ENCODE measurements at places on chromosomes 6 and 20.

DNA sequence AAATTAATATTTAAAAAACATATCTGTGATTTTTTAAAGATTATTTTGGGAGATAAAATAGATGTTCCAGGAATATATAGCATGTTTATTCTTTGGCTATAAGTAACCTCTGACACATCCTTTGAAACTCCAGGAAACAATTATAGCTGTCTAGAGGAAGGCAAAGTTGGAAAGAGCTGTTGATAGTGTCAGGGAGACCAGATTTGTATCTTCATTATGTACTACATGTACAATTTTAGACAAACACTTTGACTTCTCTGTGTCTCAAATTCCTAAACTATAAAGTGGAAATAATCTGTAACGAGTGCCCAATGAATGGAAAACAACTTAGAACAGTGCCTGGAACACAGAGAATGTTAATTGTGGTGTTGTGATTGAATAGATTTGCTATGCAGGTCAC lies 25.6 kb upstream of the ADGRG6 start:
- no peak for DNase-seq

GRCh38 chr20:4767084-4767483 lies 45.4 kb downstream of the PRND start:
- DNase-seq = no peak

- DNase-seq = no peak
These were observed 445.5 kb downstream of the PREX1 start for GRCh38 chr20:48382304-48382703.

- no peak for DNase-seq
These were observed 61.4 kb upstream of the TNFAIP3 start for GRCh38 chr6:137805622-137806021.

- DNase-seq = no peak
These were observed 222.6 kb upstream of the TAB2 start for GRCh38 chr6:149094934-149095351.

DNA sequence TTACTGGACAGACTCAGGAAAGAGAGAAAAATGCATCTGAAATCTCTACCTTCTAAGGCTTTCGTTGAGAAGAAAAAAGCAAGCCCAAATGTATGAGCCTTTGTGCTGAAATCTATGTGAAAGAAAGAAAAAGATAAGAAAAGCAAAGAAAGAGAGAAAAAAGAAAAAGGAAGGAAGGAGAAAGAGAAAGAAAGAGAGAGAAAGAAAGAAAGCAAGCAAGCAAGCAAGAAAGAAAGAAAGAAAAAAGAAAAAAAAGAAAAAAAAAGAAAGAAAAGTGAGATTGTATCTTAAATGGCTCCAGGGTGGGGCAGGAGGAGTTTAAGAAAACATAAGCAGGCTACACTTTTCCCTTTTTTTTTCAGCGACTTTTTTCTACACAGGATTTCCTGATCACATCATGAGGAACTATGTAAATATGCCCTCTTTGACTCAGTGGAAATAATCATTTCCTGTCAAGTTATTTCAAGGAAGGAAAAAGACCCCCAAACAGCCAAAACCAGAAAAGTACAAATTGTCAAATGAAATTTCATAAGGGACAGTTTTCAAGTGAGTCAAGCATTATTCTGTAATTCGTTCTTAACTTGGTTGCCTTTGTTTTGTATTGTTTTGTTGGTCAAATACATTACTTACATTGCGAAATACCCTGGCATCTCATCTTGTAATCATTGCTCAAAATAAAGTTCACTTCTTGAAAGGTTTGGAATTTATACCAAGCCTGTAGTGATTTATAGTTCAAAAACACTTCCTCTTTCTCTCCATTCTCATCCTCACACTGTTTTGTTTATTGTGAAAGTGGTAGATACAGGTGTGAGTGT lies 79.5 kb upstream of the RNF217 start:
- DNase-seq = no peak

DNA sequence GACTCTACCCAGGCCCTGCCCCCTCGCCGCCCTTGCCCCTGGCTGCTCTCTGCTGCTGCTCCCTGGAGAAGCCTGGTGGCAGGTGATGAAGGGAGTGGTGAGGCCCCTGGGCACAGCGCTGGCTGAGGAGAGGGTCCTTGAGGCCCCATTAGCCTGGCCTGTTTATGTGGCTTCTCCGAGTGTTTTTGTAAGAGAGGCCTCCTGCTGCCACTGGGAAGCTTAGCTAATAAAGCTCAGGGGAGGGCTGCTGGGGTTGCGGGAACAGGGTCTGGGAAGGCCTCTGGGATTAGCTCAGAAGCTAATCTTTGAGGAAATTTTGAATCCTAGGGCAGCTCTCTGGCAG lies 15.5 kb downstream of the EBF4 start:
- DNase-seq = no peak

GRCh38 chr6:13165502-13166172 lies 162.7 kb downstream of the TBC1D7 start:
- DNase-seq = no peak

GRCh38 chr6:13425943-13426931 lies 61.2 kb downstream of the GFOD1 start:
- peak; percentile 29 for DNase-seq

DNA sequence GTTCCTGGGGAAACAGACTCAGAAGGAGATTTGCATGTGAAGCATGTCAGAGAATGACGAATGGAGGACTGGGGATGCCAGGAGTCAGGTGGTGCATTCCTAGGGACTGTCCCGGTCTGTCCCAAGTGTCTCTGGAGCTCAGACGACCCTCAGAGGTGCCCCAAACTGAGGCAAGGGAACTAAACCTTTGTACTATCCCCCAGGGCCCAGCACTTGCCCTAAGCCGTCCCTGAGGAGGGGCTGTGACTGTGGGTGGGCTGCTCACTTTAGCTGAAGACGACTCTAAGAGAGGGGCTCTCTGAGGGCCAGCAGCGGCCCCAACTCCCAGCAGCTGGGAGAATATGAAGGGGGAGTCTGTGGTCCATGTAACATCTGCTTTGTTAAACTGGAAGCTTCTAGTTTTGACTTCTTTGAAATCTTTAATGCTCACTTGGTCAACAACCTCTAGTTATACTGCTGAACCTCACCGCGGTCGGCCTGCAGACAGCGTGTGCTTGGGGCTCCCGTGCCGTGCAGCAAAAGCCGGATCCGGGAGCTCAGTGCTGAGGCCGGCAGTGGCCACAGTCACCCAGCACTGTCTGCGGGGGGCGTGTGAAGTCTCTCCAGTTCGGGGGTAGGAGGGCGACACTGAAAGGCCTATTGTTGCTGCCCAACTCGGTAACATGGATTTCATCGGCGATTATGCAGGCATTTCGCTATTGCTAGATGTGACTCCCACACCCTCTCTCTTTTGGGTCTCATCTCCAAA lies 34.2 kb downstream of the TUBB2B start:
- DNase-seq = no peak

DNA sequence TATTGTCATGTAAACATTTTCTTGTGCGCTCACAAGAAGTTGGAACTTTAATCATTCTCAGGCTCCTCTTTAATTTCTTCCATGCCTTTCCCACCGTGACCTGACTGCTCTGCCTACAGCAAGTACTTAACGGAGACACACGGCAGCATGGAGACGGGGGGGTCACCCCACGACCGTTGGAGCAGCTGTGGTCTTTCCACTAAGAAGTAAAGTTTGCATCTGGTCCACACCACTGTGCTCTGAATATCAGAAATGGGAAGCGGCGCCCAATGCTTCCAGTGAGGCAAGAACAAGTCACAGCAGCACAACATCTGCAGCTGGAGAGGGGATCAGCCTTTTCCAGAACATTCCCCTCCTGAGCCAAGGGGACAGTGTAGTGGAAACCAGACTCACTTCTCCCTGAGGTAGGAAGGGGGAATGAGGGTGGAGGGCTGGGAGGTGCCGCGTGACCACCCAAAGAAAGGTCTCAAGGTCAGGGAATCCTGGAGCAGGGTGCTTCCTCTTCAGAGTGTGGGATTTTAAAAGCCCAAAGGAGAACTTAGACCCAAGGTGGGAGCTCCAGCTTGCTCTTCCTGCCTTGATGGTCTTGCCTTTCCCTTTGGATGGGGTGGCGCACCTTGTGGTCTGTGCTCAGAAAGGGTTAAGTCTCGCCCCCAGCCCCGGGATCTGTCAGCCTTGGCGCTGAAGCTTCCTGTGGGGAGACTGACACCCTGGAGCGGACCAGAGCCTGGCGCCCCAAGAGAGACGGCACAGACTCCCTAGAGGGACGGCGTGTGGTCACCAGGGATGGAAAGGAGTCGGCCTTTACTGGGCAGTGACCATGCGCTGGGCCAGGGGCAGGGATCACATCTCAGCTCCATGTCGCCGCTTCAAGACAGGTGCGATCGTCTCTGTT lies 25.6 kb upstream of the SMOC2 start:
- no peak for DNase-seq

DNA sequence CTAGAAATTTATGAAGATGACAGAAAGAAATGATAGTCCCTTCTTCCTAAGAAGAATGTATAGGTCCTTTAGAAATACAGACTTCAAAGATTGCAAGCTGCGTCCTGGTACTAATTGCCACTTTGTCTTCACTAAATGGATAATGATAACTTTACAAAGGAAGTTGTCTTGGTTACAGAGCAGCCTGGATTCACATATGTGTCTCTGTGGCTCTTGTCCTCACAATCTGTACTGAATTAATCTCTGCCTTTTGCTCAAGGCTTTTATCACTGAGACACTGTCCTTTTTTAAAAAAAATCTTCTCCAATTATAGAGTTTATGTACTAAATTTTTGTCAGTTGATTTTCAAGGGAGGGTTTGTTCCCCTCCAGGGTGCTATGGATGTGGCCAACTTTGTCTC lies 17.5 kb upstream of the MRAP2 start:
- DNase-seq = no peak

DNA sequence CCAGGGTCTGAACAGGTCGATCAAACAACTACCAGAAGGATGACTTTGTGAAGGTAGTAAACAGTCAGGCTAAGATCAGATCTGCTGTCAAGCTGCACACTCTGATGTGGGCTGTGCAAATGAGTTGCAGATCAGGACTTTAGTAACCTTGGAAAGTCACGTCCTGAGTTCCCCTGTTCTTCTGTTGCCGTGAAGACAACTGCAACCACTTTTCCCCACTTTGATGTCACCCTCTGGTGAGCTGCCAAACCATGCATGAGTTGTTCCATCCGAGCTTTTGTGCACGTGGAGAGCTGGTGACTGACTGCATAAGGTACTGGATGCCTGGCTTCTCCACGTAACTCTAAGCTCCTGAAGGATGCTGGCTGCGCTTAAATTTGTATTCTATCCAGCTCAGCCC lies 111.0 kb downstream of the CD83 start:
- peak; percentile 55 for DNase-seq

- no peak for DNase-seq
These were observed 453.2 kb upstream of the PTCHD4 start for GRCh38 chr6:48564036-48564820.

DNA sequence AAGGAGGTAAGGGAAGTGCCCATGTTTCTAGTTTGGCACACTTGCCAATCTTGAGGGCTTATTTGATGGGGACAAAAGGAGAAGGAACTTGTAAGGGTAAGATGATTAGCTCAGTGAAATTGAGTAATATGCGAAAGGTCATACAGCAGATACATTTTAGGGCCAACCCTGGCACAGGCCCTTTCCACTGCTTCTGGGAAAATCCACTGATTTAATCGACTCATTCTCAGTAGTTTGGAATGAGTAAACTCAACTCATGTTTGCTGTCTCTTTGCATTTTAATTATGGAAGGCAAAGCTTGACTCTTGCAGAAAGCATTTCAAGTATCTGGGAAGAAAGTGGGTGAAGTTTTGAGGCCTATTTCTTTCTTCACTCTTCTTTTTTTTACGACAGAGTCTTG lies 20.0 kb downstream of the PHF20 start:
- no peak for DNase-seq

- DNase-seq = no peak
These were observed 61.7 kb downstream of the METTL24 start for GRCh38 chr6:110296241-110297025.

GRCh38 chr6:15862810-15863209 lies 200.0 kb upstream of the DTNBP1 start:
- no peak for DNase-seq

DNA sequence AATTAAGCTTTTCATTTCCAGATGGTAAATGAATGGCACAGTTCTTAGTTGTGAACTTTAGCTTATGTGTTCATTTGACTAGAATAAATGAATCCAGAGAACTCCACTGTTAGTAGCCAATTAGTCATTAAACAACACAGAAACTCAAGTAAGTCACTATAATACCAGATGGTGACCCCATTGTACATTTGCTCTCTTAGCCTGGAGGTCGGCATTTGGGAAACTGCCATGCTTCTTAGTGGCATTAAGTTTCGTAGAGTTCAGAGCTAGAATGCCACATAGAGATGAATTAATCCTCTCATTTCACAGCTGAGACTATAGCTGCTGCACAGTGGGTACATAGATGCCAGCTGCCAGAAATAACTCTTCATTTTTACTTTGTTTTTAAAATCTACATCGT lies 10.8 kb upstream of the DTNBP1 start:
- no peak for DNase-seq

GRCh38 chr6:31888276-31889258 lies 8.9 kb downstream of the EHMT2 start:
- DNase-seq = peak; percentile 76

DNA sequence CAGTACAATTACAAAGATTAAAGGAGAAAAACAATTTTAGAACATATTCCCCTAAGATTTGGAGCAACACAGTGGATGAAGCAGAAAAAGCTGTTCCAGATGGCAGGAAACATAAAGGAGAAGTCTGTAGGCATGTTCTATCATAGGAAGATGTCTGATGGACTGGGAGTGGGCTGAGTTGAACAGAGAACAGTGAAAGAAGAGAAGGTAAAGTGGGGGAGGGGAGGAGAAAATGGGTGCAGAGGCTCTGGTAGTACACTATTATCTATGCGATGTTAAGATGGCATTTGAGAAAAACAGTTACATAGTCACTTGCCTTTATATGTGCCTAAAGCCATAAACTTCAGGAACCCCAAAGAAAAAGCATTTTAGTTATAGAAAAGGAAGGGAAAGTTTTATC lies 4.2 kb upstream of the PHIP start:
- DNase-seq = no peak

GRCh38 chr6:149962461-149963211 lies 1.1 kb upstream of the ULBP1 start:
- no peak for DNase-seq

DNA sequence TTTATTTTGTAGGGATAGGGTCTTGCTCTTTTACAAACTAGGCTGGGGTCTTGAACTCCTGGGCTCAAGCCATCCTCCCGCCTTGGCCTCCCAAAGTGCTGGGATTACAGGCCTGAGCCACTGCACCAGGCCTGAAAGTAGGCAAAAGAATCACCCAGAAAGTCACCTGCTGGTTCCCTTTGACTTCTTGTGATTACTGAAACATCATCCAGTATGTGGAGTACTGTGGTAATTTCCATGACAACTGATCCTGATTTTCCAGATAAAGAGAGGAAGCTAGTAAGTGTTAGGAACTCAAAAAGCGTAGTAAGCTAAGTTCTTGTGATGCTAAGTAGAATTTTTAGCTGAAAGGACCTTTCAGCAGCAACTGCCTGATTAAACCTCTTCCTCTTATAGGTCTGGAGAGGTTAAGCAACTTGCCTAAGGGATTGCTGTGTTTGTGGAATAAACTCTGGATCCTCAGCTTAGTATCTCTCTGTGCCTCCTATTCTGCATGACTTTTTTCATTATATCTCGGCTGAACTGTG lies 16.8 kb downstream of the RALY start:
- DNase-seq = no peak

Data from stimulated activated CD4-positive, alpha-beta T cell treated with anti-CD3 and anti-CD28 coated beads, Interleukin-2, amount 100 ng/mL, for 24 hours (primary cell).